Activated CD8-positive, alpha-beta T cell treated with anti-CD3 and anti-CD28 coated beads, Interleukin-2, amount 10 ng/mL, durations not matched to agents 7 days and 5 days (primary cell): ENCODE measurements at places on chromosomes 13 and 19.

DNA sequence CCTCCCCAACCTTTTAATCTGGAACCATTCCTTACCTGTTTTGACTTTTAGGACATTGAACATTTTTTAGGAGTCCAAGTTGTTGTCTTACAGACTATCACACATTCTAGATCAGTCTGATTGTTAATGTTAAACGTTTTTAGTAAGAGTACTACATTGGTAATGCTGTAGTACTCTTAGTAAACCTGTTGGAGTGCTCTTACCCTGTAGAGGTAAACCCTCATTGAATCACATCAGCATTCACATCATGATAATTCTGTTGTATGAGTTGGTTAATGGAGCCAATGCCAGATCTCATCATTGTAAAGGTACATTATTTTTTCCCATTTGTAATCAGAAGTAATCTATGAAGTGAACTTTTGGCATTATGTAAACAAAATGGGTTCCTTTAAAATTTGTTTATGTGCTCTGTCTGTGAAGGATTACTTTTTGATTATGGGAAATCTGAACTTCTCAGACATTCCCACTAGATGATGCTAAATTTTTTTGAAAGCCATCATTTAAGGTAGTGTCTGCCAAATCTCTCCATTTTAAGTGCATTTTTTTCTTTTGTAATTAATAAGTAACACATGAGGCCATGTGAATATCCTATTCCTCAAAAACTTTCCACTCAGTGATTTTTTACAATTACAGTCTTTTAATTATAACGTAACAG, 55.2 kb downstream of the VWA8 start:
- DNase-seq, result no peak

GRCh38 chr13:21834521-21834920, 163.6 kb downstream of the FGF9 start:
- DNase-seq, result no peak

DNA sequence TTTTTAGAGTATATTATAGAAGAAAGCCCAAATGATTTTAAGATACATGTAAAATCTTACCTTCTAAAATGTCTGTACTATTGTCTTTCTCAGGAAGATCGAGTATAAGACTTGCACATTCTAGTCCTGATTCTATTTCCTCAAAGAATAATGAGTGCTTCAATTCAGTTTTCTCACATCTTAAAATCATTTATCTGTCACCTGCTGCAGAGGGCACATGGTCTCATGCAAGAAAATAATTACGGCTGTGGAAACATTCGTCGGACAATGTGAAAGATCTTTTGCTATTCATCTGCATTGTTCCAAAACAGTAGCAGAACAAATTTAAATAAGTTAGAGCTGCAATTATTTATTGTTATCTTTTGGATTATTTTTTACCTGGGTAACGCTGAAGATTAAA, 1403.5 kb downstream of the PCDH9 start:
- DNase-seq, result no peak

- DNase-seq, result no peak
These were observed 79.6 kb downstream of the DACH1 start for GRCh38 chr13:71787414-71787813.

DNA sequence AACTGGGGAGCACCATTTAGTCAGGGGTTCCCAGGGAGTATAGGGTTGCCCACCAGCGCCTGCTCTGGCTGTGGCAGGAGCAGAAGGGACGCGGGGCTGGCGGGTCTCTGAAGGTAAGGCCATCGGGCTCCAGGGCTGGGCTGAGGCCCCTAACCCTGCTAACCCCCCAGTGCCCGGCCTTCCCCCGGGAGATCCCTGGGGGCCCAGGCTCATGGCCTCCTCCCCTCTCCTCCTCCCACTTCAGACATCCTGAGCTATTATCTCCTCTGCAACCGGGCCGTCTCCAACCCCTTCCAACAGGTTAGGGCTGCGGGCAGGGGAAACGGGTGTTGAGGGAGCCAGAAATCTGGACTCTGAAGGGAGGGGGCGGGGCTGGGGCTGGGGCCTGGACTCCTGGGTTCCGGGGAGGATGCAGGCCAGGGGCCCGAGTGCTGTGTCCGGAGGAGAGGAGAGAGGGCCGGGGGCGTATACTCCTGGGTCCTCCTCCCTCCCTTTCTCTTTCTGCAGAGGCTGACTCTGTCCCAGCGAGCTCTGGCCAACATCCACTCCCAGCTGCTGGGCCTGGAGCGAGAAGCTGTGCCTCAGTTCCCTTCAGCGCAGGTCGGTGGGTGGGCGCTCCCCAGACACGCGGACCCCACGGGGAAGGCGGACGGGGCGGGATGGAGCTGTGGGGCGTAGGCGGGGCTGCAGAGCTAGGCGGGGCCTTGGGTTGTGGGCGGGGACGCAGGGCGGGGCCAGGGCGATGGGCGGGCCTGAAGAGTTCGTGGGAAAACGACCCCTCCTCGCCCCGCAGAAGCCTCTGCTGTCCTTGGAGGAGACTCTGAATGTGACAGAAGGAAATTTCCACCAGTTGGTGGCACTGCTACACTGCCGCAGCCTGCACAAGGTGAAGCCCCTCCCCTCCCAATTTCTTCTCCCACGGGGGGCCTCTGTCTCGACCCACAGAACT, 15.3 kb downstream of the TTYH1 start:
- DNase-seq, result peak; percentile 46

- DNase-seq, result peak; percentile 61
These were observed 48.6 kb upstream of the GTF3A start for GRCh38 chr13:27375686-27376326.

GRCh38 chr13:44058624-44059215, 179.0 kb downstream of the LACC1 start:
- DNase-seq, result no peak

- no peak for DNase-seq
These were observed 221.9 kb downstream of the LIG4 start for GRCh38 chr13:107993239-107993949.

DNA sequence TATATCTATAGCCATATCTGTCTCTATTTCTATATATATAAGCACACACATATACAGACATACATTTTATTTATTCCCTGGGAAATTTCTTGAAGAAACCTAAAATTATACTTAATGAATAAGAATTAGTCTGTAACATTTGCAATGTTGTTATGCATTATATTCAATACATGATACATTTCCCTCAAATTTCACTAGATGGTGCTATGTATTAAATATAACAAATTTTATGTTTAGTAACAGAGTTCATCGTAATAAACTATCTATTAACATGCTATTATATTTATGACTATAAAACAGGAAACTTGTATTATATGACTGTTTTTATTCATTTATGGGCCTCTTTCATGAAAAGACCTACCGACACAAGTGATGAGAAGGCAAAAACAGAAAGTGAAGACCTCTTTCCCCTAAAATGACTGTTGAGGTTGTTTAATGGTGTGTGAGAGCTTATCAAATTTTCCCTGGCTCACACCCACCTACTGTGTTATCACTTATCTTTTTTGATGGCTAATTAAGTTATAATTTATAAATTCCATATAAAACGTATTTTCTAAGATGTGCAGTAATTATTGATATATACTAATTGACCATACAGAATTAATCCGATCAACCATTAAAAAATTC, 881.9 kb downstream of the SLITRK6 start:
- DNase-seq, result no peak

DNA sequence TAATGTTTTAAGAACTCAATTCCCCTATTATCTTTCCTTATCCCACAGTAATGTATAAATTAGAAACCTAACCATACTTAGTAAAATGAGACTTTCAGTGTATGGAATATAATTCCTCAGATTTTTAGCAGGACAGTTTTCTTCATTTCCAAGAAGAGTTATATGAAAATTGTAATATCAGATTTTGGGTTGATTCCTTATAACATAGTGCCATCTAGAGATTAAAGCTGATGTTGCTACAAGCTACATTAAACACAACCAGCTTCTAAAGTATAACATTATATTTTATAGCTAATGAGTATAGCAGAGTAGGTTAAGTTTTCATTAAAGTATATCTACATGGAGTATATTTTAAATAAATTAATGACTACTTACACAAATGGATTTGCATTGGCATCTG, 99.7 kb upstream of the MIR17HG start:
- no peak for DNase-seq

- peak; percentile 95 for DNase-seq
These were observed 170.0 kb downstream of the KDM4B start for GRCh38 chr19:5138606-5139582.

DNA sequence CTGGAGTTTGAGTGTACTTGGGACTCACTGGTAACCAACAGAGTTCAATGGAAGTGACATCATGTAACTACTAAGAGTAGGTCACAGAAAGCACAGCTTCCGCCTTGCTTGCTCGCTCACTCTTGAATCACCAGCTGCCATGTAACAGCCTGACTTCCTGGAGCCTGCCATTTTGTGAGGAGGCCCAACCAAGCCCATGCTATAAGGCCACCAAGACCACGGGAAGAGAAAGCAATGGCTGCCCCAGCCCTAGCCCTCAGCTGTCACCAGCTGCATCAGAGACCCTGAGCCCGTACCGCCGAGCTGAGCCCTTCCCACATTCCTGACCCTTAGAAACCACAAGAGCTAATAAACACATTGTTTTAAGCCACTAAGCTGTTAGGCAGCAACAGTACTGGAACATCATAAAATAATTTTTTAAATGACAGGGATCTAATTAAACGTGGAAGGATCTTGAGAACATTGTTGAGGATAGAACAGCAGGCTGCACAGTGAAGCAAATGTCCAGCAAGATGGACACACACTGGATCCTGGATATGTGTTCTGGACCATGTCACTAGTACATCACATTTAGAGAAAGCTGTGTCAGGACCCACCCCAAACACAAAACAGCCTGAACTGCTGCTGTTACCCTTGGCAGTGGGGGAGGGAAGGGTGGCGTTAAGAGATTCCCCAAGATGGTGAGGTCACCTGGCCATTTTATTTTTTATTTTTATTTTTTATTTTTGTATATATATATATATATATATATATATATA, 21.7 kb upstream of the LDLR start:
- DNase-seq, result no peak

DNA sequence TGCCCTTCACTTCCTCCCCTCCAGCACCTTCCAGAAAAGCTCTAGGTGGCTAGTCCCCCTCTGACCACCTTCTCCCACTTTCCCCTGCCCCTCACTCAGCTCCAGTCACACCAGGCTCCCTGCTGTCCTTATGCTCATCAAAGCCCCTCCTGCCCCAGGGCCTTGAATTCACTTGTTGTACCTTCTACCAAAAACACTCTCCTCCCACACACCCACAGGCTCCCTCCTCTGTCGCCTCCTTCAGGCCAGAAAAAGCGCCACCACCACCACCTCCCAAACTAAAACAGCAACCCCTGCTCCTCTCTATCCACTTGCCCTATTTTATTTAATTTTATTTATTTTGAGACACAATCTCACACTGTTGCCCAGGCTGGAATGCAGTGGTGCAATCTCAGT, 4.8 kb upstream of the CEACAM16 start:
- DNase-seq, result peak; percentile 45
